ENCODE measurements at places on chromosomes 4 and X.

GRCh38 chr4:150510176-150510865 is 71.6 kb upstream of the MAB21L2 start:
- DNase-seq = peak; percentile 87

DNA sequence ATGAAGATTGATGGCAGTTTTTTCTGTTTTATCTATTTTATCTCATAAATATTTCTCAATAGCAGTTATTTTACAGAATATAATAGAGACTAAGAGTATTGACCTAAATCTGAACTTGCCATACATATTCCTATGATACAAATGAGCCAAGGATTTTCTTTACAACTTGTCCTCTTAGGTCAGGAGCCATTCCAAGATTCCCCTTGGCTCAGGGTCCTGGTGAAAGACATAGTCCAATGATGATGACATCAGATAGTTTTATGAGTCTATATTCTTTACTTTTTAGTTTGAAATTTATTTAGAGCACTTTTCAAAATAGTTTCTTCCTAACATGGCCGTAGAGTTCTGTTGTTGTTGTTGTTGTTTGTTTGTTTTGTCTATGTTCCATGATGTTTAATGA is 869.1 kb upstream of the GRID2 start:
- no peak for DNase-seq

DNA sequence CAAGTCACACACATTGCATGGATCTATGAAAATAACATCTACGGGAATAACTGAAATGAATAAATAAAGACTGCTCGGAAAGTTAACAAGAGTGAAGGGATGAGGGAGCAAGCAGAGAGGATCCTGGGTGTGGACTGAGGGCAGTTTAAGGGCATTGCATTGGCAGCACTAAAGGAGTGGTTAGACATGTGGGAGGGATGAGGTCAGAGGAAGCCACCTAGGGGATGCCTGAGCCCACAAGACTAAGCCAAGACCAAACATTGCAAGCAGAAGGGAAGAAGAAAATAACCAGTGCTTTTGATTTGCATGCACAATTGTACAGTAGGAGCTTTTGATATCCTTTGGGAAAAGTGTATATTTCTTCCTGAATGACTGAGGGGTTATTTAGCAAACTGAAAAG is 106.1 kb downstream of the MSL3 start:
- DNase-seq = no peak

DNA sequence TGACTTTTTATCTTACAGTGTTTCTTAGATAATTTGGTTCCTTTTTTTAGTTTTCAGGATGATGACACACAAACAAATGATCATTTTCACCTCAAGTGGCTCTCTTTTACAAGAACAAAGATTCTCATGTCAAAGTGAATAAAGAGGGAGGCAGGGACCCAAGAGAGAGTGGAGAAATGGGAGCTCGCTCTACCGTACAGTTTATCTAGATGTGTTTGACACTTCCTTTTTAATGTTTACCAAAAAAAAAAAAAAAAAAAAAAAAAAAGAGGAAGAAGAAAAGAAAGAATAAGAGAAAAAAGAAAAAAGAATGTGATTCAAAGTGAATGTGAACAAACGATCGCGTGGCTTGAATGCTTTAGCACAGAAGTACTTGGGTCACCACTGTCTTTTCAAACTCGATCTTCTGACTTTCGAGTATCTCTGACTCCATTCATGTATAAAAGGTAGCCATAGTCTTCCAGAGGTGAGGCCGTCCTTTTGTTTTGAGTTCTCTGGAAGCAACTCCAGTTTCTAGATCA is 75.6 kb upstream of the GRXCR1 start:
- DNase-seq = no peak

DNA sequence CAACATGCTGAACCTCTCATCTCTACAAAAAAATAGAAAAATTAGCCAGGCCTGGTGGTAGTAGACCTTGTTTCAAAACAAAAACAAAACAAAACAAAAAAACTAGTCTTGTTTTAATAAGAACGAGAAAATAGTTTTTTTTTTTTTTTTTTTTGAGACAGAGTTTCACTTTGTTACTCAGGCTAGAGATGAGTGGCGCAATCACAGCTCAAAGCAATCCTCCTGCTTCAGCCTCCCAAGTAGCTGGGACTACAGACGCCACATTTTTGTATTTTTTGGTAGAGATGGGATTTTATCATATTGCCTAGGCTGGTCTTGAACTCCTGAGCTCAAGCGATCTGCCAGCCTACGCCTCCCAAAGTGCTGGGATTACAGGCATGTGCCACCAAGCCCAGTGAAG is 47.7 kb upstream of the UGDH start:
- DNase-seq = no peak

DNA sequence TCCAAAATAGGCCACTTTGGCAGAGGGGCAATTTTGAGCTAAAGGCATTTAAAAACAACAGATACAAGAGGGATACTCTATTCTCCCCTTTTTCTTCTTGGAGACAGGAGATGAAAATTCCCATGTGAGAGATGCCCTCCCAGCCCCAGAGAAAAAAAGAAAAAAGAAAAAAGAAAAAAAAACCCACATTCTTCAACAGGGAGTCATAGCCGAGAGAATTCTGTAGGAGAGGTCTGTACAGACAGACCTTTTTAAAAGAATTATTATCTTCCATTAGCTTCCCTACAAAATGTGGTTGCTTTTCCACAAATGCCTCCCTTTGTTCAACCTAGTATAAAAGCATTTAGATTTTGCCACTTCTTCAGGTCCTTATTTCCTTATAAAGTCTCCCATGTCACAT is 89.9 kb downstream of the SPCS3 start:
- peak; percentile 35 for DNase-seq

DNA sequence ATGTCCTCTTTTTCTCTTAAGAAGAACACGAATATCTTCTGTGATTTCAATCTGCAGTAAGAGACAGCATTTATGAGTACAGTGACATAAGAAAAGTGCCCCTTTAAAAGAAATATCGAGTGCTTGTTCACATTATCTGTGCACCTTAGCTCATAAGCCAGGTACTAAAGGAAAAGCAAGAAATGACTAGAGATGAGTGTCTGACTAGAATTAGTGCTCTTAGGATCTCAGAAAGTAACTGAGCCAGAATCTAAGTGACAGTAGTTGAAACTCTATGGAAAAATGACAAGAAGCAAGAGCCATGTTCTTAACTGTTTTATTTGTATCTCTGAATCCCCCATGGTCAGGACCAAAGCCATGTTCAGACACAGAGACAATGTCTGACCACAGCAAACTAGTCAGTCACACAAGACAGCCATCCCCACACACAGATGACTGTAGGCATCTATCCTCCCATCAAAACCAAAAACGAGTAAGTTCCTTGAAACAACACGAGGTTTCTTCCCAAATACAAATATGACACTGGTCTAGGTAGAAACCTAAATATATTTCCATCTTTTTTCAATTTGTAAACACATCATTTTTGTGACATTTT is 36.8 kb downstream of the ACSL4 start:
- no peak for DNase-seq

- DNase-seq = no peak
Observed at GRCh38 chr4:111187108-111187507, 564.2 kb upstream of the PITX2 start.

GRCh38 chr4:152458801-152459302 is 77.0 kb downstream of the FBXW7 start:
- no peak for DNase-seq

DNA sequence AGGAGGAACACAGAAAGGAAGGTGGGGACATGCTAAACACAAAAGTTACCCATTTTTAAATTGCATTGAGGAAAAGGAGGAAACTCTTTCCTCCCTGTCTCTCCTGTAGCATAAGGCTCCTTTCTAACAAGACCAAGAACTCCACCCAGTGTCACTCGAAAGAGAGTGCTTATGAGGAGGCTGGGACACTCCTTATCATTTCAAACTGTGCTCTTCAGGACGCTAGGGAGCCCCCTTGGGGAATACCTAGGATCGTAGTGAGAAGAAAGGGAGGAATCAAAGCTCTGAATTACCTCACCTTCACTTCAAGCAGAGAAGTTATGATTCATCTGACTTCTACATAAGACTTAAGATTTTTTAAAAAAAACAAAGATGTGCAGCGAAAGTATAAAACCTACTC is 65.5 kb downstream of the F9 start:
- DNase-seq = no peak

DNA sequence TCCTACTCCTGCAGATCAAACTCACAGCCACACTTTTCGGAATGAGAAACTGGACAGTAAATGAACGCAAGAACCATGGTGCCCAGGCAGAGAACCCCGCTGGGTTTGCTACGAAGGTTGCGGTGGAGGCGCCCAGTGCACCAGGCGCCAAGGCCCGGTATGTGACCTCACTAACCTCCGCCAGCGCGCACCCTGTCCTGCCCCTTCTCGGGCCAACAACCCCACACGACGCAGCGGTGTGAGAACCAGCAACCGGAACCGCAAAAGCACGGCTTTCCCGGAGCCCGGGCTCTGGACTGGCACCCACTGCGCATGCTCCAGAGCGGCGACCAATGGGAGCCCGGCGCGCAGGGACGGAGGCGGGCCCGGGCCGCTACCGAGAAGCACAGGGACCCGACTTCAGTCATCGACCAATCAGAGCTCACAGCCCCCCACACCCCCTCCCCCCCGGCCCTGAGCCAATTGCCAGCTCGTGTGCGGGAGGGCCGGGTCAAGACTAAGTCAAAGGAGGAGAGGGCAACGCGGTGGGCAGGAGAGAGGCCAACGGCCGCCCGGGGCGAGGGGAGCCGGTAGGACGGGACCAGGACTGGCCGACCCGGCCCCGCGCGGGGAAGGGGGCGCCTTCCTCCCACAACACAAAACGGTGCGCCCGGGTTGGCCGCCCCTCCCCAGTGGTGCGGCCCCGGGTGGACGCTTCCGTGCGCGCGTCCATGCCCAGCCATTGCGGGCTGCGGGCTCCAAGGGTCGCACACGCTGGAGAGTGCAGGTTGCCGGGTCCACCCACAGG is 7.3 kb upstream of the WAS start:
- DNase-seq = peak; percentile 86
